ENCODE measurements at places on chromosomes 5 and 9.

DNA sequence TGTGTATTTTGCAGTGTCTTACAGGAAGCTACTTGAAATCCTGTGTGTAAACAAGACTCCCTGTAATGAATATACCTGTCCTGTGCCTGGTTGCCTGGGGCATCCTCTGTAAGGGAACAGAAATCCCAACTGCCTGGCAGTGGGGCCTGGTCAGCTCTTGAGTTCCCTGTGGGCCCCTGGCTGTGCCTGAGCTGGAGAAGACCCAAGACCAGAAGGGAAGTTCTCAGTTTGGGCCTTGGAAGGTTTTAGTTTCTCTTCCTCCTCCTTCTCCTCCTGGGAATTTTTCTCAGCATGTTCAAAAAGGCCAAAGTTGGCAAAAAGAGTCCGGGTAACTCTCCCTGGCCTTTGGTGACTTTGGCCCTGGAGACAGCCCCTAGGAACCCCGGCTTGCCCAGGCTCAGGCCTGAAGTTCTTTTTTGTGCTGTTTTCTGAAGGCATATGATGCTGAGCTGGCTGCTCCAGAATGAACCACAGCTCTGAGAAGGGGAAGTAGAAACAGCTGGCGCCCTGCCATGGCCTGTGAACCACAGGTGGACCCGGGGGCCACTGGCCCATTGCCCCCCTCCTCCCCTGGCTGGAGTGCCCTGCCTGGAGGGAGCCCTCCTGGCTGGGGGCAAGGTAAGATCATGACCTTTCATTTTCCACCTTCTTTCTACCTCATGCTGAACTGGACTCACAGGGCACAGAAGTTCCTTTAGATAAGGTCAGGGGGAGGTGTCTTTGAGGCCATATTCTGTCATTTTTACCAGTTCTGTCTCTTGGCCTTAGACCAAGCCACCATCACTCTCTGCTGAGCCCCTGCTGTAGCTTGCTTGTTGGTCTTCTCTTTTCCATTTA lies 5.8 kb downstream of the TMEM268 start:
- DNase-seq, result peak; percentile 12

DNA sequence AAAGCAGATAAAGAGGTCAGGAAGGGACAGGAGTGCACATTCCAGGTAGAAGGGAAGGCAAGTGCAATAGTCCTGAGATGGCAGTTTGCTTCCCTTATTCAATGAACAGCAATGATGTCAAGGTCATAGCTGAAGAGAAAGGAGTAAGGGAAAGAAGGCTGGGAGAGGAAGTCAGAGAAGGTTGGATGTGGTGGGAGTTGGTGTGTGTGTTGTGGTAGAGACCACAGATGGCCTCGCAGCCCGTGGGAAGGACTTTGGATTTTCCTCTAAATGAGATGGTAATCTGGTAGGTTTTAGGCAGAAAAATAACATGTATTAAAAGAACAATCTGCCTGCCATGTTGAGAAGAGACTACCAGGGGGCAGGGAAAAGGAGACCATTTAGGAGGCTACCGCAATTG lies 25.1 kb upstream of the LPAR1 start:
- DNase-seq, result no peak

GRCh38 chr5:59042201-59043055 lies 459.6 kb downstream of the RAB3C start:
- no peak for DNase-seq

DNA sequence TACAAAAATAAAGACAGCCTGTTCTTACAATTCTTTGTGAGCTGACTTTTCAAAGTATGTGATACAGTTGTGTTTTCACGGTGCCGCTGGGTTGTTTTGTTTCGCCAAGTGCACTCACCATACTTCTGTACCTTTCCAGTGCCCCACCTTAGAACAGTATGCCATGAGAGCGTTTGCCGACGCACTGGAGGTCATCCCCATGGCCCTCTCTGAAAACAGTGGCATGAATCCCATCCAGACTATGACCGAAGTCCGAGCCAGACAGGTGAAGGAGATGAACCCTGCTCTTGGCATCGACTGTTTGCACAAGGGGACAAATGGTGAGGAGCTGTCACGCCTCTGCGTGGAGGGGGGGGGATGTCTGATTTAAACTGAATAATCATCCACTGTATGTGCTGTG lies 12.9 kb downstream of the CCT5 start:
- no peak for DNase-seq

DNA sequence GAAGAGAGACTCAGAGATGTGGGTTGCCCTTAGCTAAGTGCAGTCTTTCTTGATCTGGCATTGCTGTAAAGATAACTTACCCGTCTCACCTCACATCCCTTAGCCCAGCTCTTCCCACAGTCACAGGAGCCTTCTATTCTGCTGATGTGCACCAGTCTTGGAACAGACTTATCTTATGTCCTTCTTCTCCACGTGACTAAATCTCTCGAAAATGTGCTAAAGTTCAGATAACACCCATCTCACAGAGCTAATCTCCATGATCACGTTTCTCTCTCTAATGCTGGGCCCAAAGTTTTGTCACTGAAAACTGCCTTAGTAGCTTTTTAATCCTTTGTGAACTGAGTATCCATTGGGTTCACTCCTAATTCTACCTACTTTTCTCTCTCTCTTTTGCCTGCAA lies 16.7 kb downstream of the SLC36A1 start:
- no peak for DNase-seq

- no peak for DNase-seq
Measured at GRCh38 chr9:121354762-121355161, 15.3 kb downstream of the STOM start.

DNA sequence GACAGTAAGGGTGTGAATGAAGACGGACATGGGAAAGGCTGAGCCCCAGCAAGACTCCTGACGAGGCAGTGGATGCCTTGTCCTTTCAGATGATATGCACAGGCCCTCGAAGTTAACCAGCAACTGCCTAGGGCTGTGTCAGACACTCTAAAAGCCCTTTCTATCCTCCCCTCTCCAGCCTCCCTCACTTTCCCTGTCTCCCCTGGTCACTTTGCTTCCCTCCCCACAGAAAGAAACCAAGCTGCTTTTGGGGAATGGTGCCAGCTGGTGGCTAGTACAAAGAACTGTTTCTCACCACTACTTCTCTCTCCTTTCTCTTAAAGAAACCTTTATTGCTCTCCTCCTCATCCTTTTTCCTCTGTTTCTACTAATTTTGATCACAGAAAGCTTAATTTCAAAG lies 21.4 kb downstream of the LHFPL2 start:
- DNase-seq, result no peak

DNA sequence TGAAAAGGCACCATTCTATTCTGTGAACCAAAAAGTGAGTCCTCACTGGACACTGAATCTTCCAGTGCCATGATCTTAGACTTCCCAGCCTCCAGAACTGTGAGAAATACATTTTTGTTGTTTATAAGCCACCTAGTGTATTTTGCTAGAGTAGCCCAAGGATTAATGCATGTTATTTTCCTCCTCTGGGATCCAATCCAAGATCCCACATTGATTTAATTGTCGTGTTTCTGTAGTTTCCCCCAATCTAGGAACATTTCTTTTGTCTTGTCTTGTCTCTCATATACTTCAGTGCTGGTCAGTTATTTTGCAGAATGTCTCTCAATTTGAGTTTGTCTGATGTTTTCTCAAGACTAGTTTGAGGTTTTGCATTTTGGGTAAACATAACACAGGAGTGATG lies 36.4 kb downstream of the GDNF start:
- no peak for DNase-seq

DNA sequence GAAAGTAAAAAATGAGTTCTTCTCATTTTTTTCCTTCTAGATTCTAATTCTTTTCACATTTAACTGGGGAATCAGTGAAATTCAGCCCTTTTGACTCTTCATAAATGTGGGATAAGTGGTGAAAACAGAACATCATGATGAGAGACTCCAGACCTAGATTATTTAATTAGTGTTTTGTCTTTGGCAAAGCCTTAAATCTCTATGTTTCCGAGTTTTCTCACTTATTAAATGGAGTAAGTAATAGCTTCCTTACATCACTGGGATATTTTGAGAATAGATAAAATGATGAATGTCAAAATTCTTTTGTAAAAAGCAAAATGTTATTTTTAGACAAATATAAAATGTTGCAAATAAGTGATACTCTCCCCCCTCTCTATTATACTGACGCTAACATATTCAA lies 468.6 kb upstream of the ARRDC3 start:
- DNase-seq, result no peak

- no peak for DNase-seq
Measured at GRCh38 chr5:154298065-154298464, 107.5 kb downstream of the GALNT10 start.

GRCh38 chr9:34203992-34204635 lies 25.3 kb downstream of the UBAP1 start:
- DNase-seq, result no peak

GRCh38 chr9:112556497-112557442 lies 70.1 kb downstream of the KIAA1958 start:
- no peak for DNase-seq

DNA sequence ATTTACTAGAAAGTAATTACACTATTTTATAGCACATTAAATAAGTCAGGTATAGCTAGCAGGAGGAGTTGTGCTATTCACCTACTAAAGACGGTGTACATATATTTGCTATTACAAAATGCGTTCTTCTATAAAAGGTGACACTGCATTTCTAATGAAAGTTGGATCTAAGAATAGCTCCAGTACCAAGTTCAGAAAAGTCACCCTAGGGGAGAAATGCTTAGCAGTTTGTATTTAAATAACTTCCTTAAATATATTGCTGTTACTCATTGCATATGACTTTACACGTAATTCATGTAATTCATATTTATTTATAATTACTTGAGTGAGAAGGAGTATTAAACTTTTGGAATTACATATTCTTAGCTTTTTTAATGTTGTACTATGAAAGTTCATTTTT lies 7.0 kb upstream of the SUB1 start:
- DNase-seq, result no peak

DNA sequence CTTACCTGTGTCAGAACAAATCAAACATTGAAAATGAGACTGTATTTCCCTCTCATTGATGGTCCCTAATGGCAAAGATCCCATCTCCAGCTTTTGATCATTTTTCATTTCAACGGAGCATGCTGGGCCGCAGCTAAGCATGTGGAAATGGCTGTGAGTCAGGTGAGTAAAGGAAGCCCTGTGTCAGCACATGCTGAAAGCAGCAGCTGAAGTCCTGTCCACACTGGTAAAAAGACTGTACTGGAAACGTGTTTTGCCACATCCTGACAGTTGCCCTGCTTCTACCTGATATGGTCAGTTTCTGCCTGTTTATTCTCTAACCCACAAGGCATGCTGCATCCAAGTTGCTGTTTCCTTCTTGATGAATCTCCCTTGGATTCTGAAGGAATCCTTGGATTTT lies 330.1 kb downstream of the EFNA5 start:
- DNase-seq, result no peak

- no peak for DNase-seq
Measured at GRCh38 chr5:10596886-10597451, 33.1 kb downstream of the ANKRD33B start.

GRCh38 chr9:36898431-36899020 lies 135.5 kb downstream of the PAX5 start:
- no peak for DNase-seq

GRCh38 chr5:1231354-1231905 lies 6.2 kb downstream of the SLC6A18 start:
- DNase-seq, result no peak

DNA sequence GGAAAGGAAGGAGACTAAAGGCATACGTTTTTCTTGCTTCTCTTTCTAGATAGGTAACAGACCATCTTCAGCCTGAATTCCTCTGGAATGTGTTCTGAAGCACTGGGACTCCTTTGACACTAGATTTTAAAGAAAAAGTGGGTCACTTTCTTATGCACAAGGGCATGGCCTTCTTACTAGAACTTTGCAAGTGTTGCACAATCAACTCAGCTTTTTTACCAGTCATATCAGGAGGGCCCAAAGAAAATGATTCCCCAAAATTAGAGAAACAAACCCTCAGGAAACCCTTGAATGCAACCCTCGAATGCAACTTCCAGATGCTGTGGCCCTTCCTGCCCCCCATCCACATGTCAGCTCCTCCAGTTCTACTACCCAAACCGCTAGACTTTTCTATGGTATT lies 93.9 kb downstream of the YTHDC2 start:
- no peak for DNase-seq

DNA sequence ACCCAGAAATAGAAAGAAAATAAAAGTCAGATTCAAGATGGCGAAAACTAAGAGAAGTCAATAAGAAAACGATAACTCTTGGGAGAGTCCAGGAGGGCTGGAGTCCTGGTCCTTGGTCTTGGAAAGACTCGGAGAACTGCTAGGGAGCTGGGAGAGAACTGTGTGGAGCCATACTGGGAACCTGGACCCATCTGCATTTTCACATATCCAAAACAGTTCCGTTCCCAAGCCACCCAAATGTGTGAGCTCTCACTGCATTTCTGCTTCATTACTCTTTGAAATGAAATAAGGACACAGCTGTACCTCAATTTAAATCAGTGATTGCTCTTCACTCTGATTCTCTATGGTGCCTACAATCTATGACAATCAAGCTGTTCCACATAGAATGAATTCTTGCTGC lies 68.1 kb upstream of the CER1 start:
- DNase-seq, result no peak

DNA sequence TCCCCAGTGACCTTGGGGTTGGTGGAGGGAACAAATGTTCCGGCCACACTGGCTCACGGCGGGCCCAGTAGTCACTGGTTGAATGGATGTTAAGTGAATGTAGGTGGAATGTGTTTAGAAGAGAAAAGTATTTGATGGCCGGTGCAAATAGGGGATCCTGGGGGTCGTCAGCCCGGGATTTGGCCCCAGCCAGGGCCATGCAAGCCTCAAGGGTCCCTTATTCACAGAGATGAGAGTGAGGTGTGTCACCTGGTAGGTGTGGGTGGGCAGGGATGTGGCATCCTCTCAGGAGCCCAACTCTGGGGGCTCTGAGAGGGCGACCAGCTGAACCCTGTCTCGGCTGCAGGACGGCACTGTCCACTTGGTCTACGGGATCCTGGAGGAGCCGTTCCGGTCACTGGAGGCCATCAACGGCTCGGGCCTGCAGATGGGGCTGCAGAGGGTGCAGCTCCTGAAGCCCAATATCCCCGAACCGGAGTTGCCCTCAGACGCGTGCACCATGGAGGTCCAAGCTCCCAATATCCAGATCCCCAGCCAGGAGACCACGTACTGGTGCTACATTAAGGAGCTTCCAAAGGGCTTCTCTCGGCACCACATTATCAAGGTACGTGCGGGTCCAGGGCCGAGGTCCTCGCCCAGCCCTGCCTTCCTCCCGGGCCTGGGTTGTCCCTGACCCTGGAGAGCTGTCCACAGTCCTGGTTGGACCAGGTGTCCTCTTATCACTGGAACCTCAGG lies 5.9 kb downstream of the DBH start:
- no peak for DNase-seq

- DNase-seq, result no peak
Measured at GRCh38 chr9:129612123-129612522, 8.8 kb downstream of the C9orf50 start.

GRCh38 chr9:21266733-21267484 lies 27.1 kb upstream of the IFNA14 start:
- DNase-seq, result no peak

DNA sequence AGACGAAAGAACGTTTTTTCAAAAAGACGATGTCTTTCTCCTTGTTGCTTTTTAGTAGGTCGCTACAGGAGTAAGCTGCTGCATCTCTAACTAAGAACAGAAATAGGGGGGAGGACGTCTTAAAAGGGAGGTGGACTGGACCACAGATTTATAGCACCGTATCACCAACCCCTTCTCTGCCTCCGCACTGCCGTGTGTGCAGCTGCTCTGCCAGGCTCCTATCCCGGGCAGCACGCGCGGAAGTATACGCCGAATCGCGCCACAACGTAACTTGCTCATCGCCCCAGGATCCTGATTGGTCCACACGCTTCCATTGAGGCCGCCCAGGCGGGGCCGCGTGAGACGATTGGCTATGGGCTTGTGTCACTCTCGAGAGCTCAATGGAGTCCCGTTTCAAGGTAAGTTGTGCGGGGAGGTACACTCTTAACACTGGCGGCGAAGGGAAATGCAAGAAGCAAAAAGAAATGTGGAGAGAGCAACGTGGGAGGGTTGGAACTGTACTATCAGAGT lies at the start of gene ELAVL2:
Gene ELAVL2 (minus strand): TSS at position 121 of the 510 bp plus-strand sequence. CDS start 64,006 bp downstream, outside the sequence.
- peak; percentile 31 for DNase-seq

Measured in stimulated activated CD4-positive, alpha-beta T cell treated with anti-CD3 and anti-CD28 coated beads, Interleukin-2, amount 100 ng/mL, for 24 hours (primary cell).